CD4-positive, alpha-beta T cell treated with Interleukin-15 for 4 hours (primary cell): ENCODE measurements at places on chromosomes 1 and 21.

- no peak for DNase-seq
Observed at GRCh38 chr1:229034342-229034741, 236.6 kb upstream of the RAB4A start.

DNA sequence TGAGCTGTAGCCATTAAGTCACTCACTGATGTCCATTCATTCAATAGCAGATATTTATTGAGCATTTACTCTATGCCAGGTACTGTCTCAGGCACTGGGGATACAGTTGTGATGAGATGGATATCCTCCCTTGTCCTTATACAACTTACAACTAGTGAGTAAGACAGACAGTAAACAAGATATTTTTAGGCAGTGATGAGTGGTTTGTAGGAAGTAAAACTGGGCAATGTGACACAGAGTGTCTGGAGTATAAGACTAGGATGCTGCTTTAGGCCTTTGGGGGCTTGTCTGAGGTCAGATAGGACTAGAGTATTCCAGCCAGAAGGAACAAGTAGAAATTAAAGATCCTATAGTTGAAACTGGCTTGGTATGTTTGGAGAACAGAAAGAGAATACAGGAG, 41.4 kb downstream of the NOS1AP start:
- DNase-seq: no peak

- DNase-seq: no peak
Observed at GRCh38 chr21:38834725-38835124, 29.0 kb downstream of the ETS2 start.

DNA sequence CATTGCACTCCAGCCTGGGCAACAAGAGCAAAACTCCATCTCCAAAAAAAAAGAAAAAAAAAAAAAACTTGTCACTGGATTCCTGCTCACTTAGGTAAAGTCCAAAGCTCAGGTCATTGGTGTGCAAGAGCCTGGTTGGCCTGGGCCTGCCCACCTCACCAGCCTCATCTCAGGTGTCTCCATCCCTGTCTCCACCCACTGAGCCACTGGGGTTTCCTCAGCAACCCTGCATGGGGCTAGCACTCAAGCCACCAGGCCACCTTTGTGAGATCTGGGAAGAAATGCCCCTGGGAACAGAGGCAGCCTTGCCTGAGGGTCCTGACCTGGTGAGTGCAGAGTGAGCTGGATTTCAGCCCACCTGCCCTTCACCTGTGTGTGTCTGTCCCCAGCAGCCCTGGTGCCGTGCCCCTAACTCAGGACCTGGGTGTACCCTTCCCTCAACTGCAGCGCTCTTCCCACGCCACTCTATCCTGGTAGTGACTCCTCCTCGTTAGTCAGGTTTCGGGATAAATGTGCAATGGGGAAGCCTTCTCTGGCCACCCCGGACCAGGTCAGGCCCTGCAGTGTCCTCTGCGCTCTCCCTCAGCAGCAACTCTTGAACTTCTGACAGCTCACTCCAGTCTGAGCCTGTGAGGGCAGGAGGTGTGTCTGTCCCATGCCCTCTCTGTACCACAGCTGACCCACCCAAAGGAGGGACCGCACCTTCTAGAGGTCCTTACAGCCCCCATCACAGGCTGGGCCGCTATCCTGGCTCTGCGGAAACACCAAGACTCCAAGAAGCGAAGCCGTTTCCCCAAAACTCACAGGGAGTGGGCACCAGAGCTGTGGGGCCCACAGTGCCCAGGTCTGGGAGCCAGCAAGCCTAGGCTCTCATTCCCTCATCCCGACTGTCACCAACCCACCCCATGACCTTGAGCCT, 3.3 kb downstream of the PDZK1IP1 start:
- no peak for DNase-seq

- DNase-seq: no peak
Observed at GRCh38 chr1:9755441-9755995, 68.2 kb downstream of the CLSTN1 start.

DNA sequence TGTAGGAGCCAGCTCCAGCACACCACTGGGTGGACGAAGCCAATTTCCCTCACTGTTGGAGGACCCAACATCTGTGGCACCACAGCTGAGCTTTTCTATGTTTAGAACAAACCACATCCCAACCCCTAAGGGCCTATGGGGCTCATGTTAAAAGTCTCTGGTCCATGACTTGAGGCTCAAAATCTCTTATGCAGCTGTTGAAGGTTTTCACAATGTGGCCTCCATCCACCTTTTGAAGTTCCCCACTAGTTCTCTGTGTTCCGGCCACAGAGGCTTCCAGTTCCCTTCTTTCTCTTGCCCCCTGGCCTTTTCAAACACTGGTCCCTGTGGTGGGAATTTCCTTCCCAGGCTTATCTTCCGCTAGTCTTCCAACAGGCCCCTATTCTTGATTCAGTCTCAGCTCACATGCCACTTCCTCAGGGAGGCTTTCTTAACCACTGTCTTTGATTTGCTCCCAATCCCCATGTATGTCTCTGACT, 3.9 kb upstream of the IFNLR1 start:
- DNase-seq: no peak

DNA sequence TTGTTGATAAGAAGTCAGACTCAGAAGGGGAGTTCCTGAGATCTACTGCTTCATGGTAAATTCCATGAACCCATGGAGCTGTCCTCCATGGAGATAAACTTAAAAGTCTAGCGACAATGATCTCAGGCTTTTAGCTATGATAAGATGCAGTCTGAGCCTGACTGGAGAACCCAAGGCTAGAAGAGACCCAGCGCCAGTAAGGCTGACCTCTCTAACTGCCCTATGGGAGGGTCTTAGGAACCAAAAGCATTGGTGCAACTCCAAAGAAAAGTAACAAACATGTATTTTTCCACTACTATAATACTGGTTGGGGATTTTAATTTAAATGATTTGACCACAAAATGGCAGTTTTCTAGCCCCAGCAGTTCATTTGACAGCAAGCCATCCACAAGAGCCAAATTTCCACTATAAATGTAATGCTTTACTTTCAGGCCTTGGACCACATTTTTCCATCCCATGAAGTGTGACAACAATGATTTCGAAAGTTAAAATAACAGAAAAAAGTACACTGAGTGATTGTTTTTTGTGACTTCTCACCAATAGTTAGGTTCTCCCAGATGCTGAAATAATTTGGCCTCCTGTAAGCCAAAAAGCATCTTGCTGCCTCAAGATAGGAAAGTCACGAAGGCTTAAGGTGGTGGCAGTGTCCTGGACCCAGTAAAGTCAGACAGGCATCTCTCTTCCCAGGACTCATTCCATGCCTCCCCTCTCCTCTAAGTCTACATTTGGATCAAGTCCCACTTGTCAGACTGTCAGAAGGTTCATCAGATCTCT, 43.1 kb upstream of the EXOSC10 start:
- DNase-seq: no peak

GRCh38 chr1:111354584-111354983, 63.9 kb downstream of the CHIA start:
- peak; percentile 44 for DNase-seq

- DNase-seq: no peak
Observed at GRCh38 chr1:243939167-243939848, 89.3 kb upstream of the AKT3 start.

DNA sequence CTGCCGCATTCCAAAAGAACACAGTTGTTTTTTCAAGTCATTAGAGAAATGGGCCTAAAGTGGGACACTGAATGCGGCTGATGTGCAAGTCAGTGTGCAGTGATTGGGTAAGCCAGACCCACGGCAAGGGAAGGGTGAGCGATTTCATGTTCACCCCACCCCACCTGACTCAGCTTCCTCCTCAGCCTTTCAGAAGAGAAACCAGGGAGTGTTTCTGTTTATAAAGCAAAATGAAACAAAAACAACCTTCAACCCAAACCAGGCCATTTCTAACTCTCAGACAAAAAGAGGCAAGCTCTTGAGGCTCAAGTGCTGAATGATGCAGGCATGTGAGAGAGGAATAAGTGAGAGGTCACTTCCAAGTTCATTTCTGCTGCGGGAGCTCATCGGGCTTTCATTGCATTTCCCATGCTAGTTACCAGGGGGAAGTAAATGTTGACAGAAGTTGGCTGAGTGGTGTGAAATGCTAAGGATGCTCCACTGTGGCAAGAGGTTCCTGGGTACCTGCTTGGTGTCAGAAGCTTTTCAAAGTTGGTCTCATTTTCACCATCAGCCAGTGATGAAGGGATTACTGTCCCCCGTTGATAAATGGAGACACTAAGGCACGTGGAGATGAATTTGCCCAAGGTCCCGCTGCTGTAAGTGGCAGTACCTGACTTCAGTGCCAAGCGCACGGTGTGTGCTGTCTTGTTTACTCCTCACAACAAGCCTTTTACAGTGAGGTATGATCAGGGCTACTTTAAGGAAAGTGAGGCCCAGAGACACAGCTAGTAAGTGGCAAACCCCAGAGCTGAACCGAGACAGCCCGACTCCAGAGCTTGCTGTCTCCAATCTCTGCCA, 29.1 kb downstream of the STPG1 start:
- DNase-seq: peak; percentile 44

DNA sequence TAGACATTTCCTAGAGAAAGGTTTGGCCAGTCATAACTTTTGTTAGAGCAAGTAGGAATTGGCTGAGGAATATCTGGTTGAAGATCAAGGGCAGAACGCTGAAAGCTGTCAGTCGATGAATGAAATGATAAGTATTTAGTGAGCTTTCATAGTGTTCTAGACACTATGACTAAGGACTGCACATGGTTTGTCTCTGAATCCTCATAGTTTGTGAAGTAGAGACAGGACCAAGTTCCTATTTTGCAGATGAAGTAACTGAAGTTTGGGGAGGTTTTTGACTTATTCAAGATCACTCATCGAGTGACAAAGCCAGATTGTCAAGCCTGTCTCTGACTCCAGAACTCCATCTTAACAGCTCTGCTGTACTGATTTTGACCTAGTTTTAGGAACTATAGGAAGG, 4.7 kb downstream of the ELOA start:
- no peak for DNase-seq

DNA sequence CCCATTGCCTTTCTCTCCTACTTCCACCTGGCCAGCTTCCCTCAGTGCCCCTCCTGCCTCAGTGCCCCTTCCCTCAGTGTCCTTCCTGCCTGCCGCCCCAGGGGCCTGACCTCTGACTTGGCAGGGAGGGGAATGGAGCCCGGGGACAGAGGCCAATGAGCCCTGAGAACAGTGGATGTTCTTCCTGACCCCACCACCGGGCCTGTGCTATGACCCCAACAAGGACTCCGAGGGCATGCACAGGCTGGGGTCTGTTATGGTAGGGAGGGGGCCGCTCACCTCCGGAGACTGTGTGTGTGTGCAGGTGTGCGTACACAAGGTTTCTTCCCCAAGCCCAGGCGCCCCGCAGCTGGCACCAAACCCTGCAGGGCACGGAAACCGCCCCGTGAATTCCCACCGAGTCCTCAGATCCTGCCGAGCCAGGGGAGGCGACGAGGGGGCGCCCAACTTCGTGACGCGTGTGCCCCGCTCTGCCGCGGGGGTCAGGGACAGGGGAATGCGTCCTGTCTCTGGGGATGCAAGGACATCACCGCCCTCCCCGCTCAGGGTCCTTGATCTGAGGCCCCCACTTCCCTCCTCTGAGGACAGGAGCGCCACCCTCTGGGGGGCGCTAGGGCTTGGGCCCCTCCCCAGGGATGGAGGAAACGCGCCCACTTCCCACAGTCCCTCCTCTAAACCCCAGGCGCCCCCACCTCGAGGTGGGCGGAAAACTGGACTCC, 766 bp downstream of the RAP1GAP start:
- no peak for DNase-seq

DNA sequence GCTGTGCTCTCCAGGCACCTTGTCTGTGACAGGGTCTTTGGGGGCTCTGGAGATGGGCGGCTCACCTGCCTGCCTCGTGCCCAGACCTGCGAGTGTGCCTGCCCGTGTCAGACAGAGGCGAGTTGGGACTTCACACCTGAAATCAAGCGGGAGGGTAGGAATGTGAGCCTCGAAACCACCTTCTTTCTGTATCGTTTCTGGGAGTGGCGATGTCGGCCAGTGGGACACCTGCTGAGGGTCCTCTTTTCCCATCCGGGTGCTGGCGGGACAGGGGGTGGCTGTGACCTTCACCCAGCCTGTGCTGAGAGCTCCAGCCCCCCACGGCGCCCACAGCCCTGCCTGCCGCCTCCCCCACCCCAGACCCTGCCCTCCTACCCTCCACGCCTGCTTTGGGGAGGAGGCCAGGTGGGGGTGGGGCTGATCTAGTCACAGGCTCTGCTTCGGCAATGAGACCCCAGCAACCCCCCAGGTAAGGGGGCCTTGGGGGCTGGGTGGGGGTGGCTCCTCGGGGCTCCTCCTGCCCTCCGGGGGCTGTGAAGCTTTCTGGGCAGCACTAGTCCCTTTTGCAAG, 15.6 kb upstream of the FAAP20 start:
- DNase-seq: no peak

DNA sequence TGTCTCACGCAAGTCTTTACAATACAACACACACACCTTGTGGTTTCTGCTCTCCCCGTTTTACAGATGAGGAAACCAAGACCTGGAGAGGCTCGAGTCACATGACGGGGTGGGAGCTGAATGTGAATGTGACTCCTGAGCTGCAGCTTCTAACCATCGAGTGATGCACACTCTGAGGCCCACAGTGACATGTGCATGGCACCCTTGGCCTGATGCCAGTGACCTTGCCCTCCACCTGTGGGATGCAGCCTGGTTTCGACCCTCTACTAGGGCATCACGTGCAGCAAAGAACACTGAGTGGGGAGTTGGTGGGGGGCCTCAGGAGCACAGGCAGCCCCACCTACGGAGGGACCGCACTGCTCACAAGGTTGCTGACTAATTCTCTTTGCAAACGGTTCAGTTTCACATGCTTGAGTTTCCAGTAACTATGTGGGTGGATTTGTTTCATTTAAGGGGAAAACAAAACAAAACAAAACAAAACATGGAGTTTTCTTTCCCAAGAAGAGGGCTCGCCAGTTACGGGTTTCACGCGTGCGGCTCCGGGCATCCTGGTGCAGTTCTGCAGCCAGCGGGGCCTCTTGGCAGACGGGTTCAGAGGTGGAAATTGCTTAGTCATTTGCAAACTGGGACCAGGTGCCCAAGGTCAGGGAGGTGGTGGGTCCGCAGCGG, 22.9 kb downstream of the SPSB1 start:
- DNase-seq: peak; percentile 5

GRCh38 chr1:55480029-55480795, 265.0 kb upstream of the USP24 start:
- DNase-seq: no peak

DNA sequence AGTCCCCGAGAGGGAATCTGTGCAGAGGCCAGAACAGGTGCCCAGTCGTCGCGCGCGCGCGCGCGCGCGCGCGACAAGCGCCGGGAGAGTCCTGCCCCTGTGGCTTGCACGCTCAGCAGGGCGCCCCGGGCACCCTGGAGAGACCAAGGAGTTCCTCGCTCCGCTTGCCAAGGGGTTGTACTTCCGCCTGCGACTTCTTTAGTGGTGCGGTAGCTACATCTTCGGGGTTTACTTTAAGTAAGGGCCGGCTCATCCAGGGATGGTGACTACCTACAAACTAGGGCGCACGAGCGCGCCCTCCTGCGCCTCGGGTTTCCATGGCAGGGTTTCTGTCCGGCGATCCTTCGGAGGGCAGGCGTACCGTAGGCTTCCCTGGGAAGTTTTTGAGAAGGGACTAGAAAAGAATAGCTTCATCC, 1.4 kb downstream of the LHX4 start:
- no peak for DNase-seq

DNA sequence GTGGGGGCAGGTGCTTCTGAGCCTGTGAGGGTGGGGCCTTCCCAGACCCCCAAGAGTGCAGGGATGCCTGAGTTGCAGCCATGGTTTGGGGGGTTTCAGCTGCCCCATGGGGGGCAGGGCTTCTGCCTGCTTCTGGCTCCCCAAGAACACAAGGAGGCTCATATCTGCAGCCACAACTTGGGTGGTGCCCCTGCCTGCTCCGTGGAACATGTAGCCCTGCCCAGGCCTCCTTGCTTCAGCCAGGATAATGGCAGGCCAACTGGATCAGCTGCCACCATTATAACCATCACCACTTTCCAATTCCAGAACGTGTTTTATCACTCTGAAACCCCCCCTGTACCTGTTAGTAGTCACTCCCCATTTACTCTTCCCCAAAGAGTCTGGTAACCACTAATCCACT, 14.0 kb downstream of the ZBTB40 start:
- DNase-seq: no peak
